SK-N-SH treated with all-trans-retinoic acid at 6 μM for 48 hours (cell line): ENCODE measurements at places on chromosomes 7 and 10.

GRCh38 chr7:366161-366803, 76.3 kb downstream of the FOXL3 start:
- ATAC-seq, result peak; percentile 68

- peak; percentile 21; the same call in 2 of the 3 replicates for ATAC-seq
Measured at GRCh38 chr7:90817151-90817550, 221.0 kb downstream of the CDK14 start.

DNA sequence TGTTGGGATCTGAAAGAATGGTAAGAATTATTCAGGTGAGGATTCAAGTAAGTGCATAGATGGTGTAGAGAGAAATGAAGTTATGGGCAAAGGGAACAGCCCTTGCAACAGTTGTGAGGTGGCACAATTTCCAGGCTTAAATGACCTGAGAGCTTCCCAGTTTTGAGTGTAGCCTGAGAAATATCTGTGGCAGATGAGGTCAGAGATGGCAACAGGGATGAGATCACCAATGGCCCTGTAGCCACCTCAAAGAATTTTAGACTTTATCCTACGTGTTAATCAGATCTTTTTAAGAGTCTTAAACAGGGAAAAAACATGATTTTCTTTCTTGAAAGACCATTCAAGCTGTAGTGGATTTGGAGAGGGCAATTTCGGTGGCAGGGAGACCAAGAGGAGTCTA, 1.9 kb upstream of the NRF1 start:
- ATAC-seq, result no peak

- ATAC-seq, result peak; percentile 95
Measured at GRCh38 chr10:60384708-60385398, 4.8 kb downstream of the ANK3 start.

GRCh38 chr10:81576336-81576735, 298.7 kb upstream of the NRG3 start:
- no peak for ATAC-seq

DNA sequence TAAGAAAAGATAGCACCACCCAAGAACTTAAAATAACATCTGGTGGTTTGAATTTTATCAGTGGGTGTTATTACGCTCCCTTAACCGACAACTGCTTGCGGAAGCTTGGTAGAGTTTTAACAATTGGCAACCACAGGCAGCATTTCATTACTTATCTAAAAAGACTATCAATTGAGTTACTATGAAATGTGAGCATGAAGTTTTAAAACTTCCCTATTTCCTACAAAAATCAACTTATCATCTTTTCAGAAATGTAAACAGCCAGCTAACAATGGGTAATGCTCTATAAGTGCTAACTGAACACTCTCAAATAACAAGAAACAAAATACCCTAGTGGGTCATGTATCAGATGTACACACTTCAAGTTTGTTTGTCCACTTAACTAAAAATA, 68.8 kb downstream of the OSBPL3 start:
- ATAC-seq, result no peak
